ENCODE measurements at places on chromosomes 1 and 21.

DNA sequence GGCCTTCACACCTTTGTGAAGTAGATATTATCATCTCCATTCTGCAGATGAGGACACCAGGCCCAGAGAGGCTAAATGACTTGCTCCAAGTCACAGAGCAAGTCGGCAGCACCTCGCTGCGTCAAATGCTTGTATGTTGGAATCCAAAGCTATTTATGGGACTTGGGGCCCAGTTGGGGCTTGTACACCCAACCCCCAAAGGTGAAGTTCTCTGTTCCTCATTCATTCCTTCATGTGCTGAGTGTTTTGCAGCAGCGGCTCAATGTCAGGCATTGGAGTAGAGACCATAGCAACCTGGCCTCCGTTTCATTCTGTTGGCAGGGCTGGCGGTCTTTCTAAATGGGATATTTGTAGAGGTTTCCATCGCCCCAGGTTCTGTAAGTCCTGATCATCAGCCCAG is 113.4 kb upstream of the SLC25A33 start:
- DNase-seq = no peak

DNA sequence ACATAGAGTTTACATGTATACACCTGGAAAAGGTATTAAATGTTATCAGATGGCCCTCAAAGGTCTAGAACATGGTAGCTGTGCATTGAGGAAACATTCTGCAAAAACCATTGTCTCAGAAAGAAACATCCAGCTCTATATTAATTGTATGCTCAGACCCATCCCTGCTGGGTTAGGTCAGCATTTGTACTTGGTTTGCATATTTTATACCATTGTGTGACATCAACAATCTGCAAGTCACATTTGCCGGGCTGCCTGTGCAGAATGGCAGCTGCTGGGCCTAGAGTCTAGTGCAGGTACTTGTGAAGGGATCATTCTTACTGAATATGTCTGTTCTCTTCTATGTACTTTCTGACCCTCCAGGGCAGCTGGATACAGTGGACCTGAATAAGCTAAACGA is 43.9 kb upstream of the LAMC2 start:
- no peak for DNase-seq

GRCh38 chr21:42248783-42249597 is 30.1 kb downstream of the ABCG1 start:
- no peak for DNase-seq

DNA sequence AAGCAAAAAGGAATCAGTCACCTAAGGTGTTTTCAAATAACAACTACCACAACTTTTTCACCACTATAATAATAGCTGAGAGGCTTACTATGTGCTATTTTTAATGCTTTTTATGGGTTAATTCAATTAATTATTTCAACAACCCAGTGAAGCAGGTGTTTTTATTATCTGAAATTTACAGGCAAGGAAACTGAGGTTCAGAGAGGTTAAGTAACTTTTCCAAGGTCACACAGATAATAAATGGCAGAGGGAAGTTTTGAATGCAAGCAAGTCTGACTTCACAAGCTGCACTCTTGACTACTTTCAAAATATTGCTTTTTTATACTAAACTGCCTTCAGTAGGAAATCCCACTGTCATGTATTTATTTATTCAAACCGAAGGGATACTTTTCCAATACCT is 4.2 kb upstream of the TMEM183A start:
- DNase-seq = no peak

DNA sequence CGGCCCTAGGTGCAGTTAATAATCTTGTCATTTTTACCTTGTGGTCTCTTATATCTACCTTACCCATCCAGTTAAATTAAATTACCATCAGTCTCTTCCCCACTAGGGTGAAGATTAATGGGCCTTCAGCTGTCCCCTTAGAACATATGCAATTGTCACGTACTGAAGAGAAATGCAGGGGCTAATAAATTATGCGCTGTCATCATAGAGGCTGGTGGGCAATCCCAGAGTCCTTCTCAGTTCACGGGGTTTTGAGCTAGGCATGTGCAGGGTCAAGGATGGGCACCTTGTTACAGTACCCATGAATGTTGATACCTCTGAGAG is 35.8 kb downstream of the HLX start:
- DNase-seq = no peak

DNA sequence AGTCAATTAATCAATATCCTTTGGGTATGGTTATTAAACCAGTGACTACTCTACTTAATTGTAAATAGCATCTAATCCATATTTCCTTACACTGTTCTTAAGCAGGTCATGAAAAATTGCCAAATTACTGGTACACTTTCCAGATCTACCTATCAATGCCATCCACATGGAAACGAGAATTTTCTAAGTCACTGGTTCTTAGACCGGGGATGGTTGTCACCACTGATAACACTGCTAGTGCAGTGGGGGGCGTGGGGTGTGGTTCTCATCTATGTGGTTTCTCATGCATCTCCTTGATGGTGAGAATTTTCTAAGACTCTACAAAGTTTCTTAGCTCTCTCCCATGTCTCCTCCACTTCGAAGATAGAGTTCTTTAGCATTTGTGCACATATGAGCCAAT is 63.7 kb upstream of the COG2 start:
- no peak for DNase-seq

DNA sequence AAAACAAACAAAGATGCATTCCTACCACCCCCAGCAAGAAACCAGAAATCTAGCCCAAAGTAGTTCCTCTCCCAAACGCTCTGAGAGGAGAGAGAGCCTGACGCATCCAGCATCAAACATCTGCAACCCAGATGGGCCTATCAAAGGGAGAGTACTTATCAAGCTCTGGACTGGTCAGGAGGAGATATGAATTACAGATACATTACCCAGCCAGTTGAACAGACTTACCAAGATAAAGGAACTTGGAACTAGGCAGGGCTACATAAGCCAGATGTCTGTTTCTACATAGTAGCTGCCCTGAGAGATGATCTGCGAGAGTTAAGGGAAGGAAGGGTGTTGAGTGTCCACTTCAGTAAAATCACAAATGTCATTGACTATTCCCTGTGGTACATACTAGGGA is 138.4 kb downstream of the PAPPA2 start:
- no peak for DNase-seq

GRCh38 chr1:2126331-2127186 is 68.0 kb downstream of the FAAP20 start:
- no peak for DNase-seq

GRCh38 chr1:35539073-35539823 is 18.0 kb downstream of the KIAA0319L start:
- DNase-seq = no peak

- DNase-seq = peak; percentile 36
Measured at GRCh38 chr21:38126666-38127303, 130.0 kb upstream of the KCNJ15 start.

DNA sequence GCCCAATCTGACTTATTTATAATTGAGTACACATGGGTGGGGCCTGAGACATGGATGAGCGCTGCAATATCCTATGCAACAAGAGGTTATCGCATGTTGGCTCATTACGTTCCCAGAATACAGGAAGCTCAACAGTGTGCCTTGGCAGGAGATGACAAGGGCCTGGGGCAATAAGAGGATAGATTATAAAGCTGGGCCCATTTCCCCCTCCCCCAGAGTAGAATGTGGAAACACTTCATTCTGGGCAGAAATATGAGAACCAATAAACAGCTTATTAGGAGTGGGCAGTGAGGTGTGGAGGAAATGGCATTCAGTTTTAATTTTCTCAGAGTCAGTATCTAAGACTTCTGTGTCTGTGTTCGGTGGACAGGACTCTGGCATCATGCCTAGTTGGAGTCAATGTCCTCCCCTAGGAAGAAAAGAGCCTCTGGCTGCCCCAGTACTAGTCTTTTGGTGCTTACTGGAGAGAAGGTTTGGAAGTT is 92.8 kb downstream of the PIK3R3 start:
- DNase-seq = no peak

DNA sequence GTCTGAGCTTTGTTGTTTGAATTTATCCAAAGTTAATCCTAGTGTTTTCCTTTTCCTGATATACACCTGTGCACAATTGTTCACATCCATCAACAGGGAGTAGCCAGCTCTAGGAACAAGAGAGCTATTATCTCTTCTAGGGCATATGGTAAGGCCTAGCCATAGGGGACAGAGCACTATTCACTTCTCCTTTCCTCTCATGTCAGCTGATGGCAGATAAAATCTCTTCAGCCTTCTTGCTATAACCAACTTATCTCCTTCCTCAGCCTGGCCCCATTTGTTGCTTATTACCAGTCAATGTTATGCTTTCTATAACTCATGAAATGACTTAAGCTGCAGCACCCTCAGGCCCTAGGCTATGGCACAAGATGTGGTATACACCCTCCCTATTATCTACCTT is 38.9 kb downstream of the PATJ start:
- DNase-seq = no peak
